Cardiac ventricle fibroblast (primary cell): ENCODE measurements at places on chromosomes 7 and 10. TPM values are rescaled to one million over a fixed set of nuclear protein-coding genes. Genes with fewer than 3 reads are reported as not detected.

Gene UPK3BL2
- total RNA-seq, result 0.54 and 3.1 TPM in 2 replicates

Gene MSANTD7
- 7.6 and 9.2 TPM in 2 replicates for total RNA-seq

Gene MMP21
- 0.15 TPM in 1 of 2 replicates, not detected in the other for total RNA-seq

Gene ZNF394
- 15.4 and 18.4 TPM in 2 replicates for total RNA-seq

Gene EMX2
- total RNA-seq, result 0.10 and 0.75 TPM in 2 replicates

Gene PIK3AP1
- total RNA-seq, result not detected in 2 replicates

Gene PNLIPRP3
- total RNA-seq, result not detected in 2 replicates

Gene ATOH7
- not detected in 2 replicates for total RNA-seq

Gene SPDYE3
- total RNA-seq, result not detected in 2 replicates

Gene ETV1
- total RNA-seq, result 9.0 and 17.6 TPM in 2 replicates

Gene OPN1SW
- total RNA-seq, result not detected in 2 replicates

Gene CLRN3
- not detected in 2 replicates for total RNA-seq

Gene ABHD11
- total RNA-seq, result 4.8 and 11.0 TPM in 2 replicates

Gene WDR91
- total RNA-seq, result 4.4 and 7.2 TPM in 2 replicates

Gene VWDE
- total RNA-seq, result not detected in 2 replicates

Gene ANKRD30A
- not detected in 2 replicates for total RNA-seq

Gene CABCOCO1
- total RNA-seq, result not detected in 2 replicates

Gene GLUD1
- total RNA-seq, result 126 and 142 TPM in 2 replicates

Gene NRCAM
- total RNA-seq, result 26.5 and 33.5 TPM in 2 replicates

Gene CALHM3
- total RNA-seq, result not detected in 2 replicates

Gene TRIM50
- not detected in 2 replicates for total RNA-seq

Gene CFAP58
- 0.20 TPM in 1 of 2 replicates, not detected in the other for total RNA-seq

Gene KCP
- not detected in 2 replicates for total RNA-seq

Gene MUC12
- total RNA-seq, result 0.54 TPM in 1 of 2 replicates, not detected in the other

Gene C10orf90
- 0.15 and 2.1 TPM in 2 replicates for total RNA-seq

Gene HTR7
- total RNA-seq, result 0.59 and 0.75 TPM in 2 replicates

Gene INA
- 0.12 and 0.59 TPM in 2 replicates for total RNA-seq

Gene POU6F2
- not detected in 2 replicates for total RNA-seq

Gene RNF148
- 0.19 and 0.20 TPM in 2 replicates for total RNA-seq

Gene ELMO1
- 1.9 and 2.7 TPM in 2 replicates for total RNA-seq

Gene FAM237B
- not detected in 2 replicates for total RNA-seq

Gene CRTAC1
- total RNA-seq, result not detected in 2 replicates

Gene ZSCAN21
- total RNA-seq, result 8.4 and 9.9 TPM in 2 replicates

Gene FEZF1
- not detected in 2 replicates for total RNA-seq

Gene TAF3
- 3.6 and 4.0 TPM in 2 replicates for total RNA-seq

Gene CRYGN
- total RNA-seq, result 0.10 TPM in 1 of 2 replicates, not detected in the other

Gene GPC2
- total RNA-seq, result 0.05 TPM in 1 of 2 replicates, not detected in the other

Gene SLK
- total RNA-seq, result 23.9 and 24.7 TPM in 2 replicates

Gene GDF2
- total RNA-seq, result not detected in 2 replicates

Gene PRXL2A
- 13.2 and 15.0 TPM in 2 replicates for total RNA-seq

Gene SLC26A5
- total RNA-seq, result not detected in 2 replicates

Gene CXCL12
- total RNA-seq, result 399 and 440 TPM in 2 replicates

Gene TRIL
- 11.4 and 11.6 TPM in 2 replicates for total RNA-seq

Gene PDCD4
- 80.8 and 81.2 TPM in 2 replicates for total RNA-seq

Gene ZDHHC4
- total RNA-seq, result 29.9 and 33.5 TPM in 2 replicates

Gene PPP1R9A
- total RNA-seq, result under 0.01 and 0.06 TPM in 2 replicates

Gene FAM25C
- total RNA-seq, result not detected in 2 replicates

Gene PAPOLB
- 0.24 TPM in 1 of 2 replicates, not detected in the other for total RNA-seq

Gene LRMDA
- 1.2 and 2.5 TPM in 2 replicates for total RNA-seq

Gene XRCC2
- total RNA-seq, result 0.20 and 0.37 TPM in 2 replicates

Gene ENTPD1
- 0.49 and 0.75 TPM in 2 replicates for total RNA-seq
